Memory B cell (primary cell): ENCODE measurements at places on chromosomes 3 and 15.

DNA sequence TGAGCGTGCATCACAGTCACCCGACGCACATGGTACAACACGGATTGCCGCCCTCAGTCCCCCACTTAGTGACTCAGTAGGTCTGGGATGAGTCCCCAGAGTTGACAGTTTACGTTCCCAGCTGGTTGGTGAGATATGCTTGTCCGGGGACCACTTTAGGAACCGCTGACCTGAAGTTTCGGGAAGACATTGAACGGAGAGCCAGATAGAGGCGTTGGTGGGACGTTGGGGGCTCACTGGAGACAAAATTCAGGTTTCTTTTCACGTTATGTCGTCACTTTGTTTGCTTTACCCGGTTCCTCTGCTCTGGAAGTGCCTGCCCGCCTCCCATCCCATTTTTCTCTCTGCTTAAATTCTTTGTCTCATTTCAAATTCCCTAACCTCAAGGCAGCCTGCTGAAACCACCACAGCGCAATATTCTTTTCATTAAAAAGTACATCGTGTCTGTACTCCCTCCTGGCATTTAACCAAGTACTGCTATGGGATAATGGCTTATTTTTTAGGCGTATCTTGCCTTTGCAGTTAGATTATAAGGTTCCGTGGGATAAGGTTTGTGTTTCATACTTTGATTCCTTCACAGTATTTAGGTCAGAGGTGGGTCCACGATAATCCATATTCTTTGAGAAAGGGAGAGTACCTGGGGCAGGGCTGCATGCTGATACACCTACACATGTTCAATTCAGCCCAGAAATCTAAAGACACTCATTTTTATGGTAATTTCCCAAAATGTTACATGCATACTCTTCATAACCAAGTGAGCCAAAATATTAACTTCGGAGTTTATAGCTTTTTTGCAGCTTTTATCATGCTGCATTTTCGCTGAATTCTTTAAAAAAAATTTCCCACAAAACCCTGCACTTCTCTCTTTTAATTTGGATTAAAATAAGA lies 921 bp downstream of the LMLN start:
- DNase-seq = no peak

DNA sequence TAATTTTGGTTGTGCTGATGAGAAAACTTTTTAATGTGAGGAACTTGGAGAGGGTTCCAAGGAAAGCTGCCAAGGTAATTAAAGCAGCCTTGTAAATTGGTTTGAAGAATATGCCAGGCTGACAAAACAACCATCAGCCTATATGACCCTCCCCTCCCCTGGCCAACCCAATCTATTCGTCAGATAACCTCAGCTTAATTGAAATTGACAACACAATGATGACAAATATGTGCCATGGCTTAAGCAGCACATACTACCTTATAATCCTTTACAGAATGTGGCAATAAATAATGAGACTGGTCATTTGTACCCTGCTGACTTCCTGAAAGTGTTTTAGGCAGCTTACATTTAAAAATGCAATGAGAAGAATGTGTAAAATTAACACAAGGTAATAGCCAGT lies 118.2 kb downstream of the EFHB start:
- no peak for DNase-seq

- no peak for DNase-seq
These were observed 32.1 kb downstream of the SLC22A14 start for GRCh38 chr3:38314112-38314763.

GRCh38 chr3:42010530-42010929 lies 48.6 kb upstream of the ULK4 start:
- DNase-seq = no peak

- no peak for DNase-seq
These were observed 25.0 kb upstream of the RAD18 start for GRCh38 chr3:8988384-8988655.

GRCh38 chr3:119675188-119675874 lies 1.9 kb downstream of the COX17 start:
- no peak for DNase-seq
